Activated T-helper 1 cell treated with anti-CD3 and anti-CD28 coated beads, Interleukin-12 subunit alpha, Interleukin-12 subunit beta, Interleukin-2, Interleukin-4 antibody, amounts not matched to agents 30 ng/mL and 10 ng/mL and 1 ng/mL, durations not matched to agents 14 hours and 24 hours and 36 hours (primary cell): ENCODE measurements at places on chromosomes 6 and 20. TPM values are rescaled to one million over a fixed set of nuclear protein-coding genes. Genes with fewer than 3 reads are reported as not detected.

SNAP25 gene
- total RNA-seq: 3.7 and 3.9 TPM in 2 replicates

CNKSR3 gene
- total RNA-seq: not detected in 2 replicates

FAM184A gene
- total RNA-seq: 9.0 and 9.4 TPM in 2 replicates

TRAPPC3L gene
- not detected in 2 replicates for total RNA-seq

LYRM2 gene
- total RNA-seq: 32.8 and 34.7 TPM in 2 replicates

SDC4 gene
- total RNA-seq: 220 and 222 TPM in 2 replicates

EPB41L1 gene
- total RNA-seq: 0.23 TPM in 1 of 2 replicates, not detected in the other
